ENCODE measurements at places on chromosomes 12 and 14.

DNA sequence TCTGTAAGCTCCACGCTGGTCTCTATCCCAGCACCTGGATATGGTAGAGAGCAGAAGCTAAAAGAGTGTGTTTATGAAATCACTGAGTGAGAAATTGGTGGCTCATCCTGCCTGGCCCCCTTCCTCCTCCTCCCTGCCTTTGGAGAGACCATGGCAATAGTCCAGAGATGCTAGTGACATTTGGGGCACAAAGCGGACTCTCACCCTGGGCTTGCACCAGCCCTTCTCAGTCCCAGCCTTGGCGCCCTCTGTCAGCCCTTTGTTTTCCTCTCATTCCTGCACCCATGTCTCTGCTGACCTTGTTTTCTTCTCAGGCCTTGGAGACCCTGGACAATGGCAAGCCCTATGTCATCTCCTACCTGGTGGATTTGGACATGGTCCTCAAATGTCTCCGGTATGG lies 18.2 kb downstream of the ALDH2 start:
- no peak for DNase-seq

GRCh38 chr14:63603749-63604277 lies 37.9 kb downstream of the WDR89 start:
- DNase-seq, result no peak

DNA sequence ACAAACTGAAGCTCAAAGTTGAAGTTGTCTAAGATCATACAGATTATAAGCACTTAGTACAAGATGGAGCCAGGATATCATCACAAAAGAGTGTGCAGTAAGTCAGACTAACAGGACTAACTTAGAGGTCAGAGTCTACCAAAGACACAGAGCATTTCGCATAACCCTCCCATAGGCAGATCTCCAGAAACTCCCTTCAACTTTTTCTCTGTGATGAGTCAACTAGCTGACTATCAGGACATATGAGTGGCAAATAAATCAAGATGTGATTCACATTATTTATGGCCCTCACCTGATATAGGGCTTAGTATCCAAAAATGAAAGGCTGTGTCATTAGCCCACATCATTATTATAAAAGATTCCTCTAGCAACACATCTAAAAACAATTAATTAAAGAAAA lies 484.6 kb downstream of the GALC start:
- DNase-seq, result no peak

GRCh38 chr12:131994589-131994988 lies 44.8 kb downstream of the EP400 start:
- no peak for DNase-seq

DNA sequence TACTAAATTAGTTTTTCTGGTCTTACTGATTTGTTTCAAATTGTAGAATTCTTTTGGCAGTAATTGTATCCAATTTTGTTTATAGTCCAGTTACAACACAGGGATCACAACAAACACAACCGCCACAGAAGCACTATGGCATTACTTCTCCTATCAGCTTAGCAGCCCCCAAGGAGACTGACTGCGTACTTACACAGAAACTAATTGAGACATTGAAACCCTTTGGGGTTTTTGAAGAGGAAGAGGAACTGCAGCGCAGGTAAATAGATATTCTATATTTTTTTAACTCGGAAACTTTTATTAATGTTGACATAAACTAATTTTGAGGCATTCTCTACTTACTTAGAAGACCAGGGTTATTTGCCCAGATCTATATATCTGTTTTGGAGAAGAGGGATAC lies 17.8 kb downstream of the PAPOLA start:
- DNase-seq, result no peak

DNA sequence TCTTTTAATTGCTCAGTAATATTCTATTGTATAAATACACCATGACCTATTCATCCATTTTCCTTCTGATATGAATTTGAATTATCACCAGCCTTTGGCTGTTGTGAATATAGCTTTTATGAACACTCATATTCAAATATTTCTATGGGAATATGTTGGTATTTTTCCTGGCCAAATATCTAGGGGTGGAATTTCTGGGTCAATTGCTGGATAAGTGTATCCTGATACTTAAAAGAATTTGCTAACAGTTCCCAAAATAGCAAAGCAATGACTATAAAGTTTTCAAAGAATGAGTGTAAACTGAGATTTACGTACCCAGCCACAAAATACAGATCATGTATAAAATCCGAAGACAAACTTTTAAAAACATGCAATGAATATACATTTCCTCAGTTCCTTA lies 148.7 kb upstream of the CLEC14A start:
- DNase-seq, result no peak

- peak; percentile 58 for DNase-seq
Observed at GRCh38 chr12:41663598-41664265, 475.6 kb downstream of the PDZRN4 start.

- no peak for DNase-seq
Observed at GRCh38 chr12:115828168-115828567, 449.3 kb downstream of the MED13L start.
